ENCODE measurements at places on chromosomes 6 and 20.
A peak's percentile ranks its signal among the peaks of the same experiment; 100 is the strongest.

- DNase-seq, result peak; percentile 43
These were observed 26.8 kb downstream of the C6orf89 start for GRCh38 chr6:36912586-36912985.

DNA sequence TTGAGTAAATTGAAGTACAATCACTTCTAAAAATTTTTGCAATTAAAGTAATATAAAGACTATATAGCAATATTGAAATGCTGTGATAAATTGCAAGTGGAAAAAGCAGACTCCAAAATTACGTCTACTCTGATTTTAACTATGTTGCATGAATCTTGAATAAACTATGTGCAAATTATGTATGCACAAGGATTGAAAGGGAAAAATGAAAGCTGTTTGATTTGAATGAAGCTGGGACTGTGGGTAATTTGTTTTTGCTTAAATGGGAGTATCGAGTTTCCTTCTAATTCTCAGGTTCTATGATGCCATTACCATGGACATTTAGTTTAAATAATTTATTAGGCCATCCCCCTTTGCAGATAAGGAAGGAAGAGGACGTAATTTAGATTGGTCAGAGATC, 198.7 kb upstream of the MYLIP start:
- no peak for DNase-seq

DNA sequence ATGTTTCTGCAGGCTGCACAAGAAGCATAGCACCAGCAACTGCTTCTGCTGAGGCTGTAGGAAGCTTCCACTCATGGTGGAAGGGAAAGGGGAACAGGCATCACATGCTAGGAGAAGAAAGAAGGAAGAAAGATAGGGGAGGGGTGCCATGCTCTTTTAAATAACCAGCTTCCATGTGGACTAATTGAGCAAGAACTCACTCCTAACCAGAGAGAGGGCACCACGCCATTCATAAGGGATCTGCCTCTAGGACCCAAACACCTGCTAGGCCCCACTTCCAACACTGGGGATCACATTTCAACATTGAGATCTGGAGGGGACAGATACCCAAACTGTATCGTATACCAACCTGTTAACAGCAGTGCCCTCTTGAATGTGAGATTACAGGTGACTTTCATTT, 46.9 kb upstream of the ARMC2 start:
- DNase-seq, result no peak

DNA sequence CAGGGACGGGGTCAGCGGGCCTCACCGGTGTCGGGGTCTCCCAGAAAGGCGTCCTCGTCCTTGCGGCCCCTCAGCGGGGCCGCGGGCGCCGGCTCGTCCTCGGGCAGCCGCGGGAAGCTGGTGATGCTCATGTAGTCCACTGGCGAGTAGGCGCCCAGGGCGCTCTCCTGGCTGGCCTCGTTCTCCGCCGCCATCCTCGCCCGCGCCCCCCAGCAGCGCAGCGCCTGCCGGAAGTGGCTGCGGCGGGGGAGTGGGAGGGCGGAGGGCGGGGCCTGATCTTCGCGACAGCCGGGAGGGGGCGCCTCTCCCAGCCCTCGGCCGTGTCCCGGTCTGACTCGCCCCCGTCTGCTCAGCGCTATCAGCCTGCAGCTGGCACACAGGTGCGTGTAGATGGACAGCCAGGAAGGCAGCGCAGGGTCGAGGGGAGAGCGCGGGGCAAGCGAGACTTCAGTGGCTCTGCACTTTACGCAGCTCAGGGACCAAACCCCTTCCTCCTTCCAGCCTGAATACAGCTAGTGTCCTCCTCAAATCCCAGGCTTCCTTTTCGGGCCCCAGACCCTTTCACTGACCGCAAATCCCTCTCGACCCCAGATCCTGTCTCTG, at the start of gene GGT7:
GGT7 (minus strand) TSS at position 235 of the 603 bp plus-strand sequence; CDS start at position 194, 41 bp downstream.
- peak; percentile 75 for DNase-seq

DNA sequence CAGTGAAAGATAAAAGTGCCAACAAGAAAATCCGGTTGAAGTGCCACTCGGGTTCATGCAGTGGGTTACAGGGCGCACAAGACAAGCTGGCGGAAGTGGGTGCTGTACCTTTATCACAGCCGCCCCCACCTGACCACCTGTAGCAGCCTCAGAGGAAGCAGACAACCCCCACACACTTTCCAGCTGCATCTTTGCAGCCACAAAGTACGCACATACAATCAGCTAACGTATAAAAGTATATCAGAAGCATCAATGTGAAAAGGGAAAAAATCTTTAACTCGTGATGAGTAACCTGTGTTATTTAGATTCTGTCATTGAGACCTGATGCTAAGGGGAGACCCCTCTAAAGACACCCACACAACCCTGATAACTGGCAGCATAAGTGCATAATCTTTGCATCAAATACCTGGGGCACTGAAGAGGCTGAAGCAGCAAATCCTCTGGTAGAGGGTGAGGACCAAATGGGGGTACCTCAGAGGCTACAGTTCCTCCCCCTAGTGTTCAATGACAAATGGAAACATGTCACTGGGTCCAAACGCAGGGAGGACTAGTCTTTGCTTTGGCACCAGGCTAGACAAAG, 22.1 kb downstream of the BACH2 start:
- peak; percentile 82 for DNase-seq

DNA sequence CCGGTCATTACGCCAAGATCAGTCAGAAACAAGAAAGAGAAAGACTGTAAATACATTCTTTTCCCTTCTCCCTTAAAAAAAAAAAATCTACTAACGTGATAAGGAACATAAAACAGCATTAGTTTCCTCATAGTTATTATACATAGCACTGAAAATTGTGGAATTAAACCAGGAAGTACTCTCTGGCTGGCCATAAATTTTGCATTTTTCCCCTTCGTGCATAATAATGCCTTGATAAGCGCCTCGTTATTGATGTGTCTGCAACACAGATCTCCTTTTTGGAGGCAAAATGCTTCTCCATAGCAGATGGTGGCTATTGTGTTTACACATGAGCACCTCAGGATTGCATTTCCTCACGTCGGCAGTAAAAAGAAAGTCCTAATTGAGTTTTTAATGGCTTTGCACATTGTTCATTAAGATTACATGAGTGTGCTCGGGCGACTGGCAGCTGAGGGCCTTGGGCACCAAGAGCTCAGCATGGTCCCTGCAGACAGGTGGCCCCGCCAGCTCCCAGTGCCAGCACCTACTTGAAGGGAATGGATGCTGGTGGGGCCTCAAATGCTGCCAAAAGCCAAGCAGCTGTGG, 394.5 kb downstream of the PTPRT start:
- no peak for DNase-seq

GRCh38 chr20:16486532-16486931, 86.7 kb downstream of the KIF16B start:
- no peak for DNase-seq

DNA sequence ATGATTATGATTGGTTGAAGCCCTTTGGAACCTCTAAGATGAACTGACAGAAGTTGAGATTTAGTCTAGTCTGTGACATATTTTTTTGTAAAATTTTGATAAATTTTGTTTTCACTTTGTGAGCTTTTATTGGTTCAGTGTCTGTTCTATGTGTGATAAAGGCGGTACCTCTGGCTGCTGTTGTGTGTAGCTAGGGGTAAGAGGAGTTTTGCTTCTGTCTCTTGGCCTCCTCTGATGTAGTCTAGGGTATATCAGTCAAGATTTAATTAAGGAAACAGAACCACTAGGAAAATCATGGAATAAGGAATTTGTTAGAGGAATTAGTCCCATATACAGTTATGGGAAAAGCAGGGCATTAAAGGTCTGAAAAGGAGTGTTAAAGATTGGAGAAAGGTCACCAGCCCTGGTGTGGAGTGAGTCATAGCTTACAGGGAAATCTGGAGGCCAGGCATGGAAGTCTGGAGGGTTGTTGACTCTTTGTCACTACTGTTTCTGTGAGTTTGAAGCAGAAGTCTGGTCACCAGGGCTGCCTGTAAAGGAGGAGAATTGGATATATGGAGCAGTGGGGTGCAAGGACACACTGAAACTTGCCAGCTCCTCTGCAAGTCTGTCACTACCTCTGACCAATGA, 28.5 kb downstream of the CDC5L start:
- no peak for DNase-seq

DNA sequence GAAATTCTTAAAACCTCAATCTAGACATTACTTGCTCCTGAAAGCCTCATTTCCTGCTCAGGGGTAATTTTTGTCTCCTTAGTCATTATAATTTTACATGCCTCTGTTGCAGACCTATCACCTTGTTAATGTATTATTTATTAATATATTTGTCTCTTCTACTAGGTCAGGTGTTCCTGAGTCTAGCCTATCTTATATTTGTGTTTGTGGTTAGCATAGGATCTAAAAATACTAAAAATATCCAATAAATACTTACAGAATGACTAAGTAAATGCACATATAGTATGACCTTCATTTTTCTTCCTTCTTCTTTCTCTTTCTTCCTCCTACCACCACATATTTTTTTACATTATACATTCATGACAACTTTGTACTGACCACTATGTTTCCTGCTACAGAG, 268.9 kb upstream of the HS3ST5 start:
- no peak for DNase-seq

DNA sequence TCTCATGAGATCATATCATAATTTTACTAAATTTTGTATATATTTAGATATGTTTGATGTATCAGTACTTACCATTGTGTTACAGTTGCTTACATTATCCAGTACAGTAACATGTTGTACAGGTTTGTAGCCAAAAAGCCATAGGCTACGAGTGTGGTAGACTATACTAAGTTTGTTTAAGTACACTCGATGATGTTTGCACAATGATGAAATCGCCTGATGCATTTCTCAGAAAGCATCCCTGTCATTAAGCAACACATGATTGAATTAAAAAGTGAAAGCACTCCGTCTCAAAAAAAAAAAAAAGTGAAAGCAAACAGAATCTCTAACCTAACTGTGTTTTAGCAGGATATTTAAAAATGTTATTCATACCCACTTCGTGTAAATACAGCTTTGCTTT, 104.9 kb upstream of the TFAP2D start:
- no peak for DNase-seq

GRCh38 chr20:35702051-35702823, 3.0 kb downstream of the ROMO1 start:
- DNase-seq, result no peak

GRCh38 chr6:11815231-11815630, 36.6 kb upstream of the ADTRP start:
- no peak for DNase-seq

DNA sequence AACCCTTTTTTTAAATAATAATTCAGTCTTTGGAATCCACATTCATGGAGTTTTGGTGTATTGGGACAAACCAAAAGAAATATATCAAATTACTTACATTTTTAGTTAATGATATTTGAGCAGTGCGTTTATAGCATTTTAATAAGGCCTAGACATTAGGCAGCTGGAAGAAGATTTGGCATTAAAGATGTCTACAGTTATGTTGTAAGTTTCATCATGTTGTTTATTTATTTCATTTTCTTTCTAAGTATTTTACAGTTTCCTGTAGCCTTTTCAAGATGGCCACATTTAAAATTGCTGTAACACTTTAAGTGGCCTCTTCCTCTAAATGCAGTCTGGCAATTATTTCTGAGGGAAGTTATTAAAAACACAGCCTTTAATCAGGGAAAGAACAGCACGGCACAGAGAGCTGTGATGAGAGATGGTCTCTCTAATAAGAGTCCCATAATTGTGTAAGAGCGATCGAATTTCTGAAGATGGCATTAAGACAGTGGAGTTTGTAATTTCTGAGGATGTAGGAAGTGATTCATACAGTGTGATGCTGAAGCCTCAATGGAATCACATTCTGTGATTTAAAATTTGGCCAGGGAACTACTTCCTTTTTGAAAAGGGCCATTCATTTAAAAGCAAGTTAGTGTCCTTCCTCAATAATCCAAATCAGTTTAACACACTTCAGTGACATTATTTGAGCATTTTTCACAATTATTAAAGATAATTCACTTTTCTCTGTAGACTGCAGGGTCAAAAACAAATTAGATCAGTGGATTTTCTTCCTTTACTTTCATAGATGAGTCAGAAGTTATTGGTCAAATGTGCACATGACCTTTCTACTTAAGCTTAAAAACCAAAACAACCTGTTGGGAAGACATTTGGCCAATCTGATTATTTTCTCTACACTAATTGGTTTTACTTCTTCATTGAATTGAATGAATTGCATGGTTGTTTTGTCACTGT, 52.4 kb upstream of the EDN3 start:
- DNase-seq, result no peak

DNA sequence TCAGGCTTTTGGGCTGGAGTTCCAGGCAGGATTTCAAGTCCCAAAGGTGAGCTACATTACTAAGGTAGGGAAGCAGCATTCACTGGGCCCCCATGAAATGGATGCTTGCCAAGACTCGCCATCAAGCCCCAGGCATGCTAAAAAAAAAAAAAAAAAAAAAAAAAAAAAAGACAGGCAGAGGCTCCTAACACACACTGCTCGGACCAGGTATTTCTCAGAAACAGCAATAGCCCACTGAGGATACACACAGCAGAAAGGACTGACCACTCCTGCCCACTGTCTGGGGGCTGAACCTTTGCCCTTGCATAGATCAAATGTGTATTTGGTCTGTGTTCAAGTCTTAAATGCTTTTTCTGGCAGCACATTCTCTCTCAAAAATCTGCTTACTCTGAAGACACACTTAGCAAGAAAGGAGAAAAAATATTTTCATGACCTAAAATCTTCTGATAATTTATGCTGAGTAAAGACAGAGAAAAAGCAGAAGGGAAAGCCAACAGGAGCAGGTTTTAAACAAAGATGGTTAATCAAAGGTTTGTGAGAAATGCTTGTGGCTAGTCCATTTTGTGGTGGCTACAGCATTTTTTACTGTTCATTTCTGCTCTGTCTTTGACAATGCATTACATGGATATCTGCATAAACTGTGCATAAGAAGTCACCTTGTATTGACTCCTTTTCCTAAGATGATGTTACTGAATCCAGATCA, 37.9 kb upstream of the BEND6 start:
- DNase-seq, result no peak
